NCI-H69 (cell line): ENCODE measurements at places on chromosomes 7 and 10.

GRCh38 chr7:140678816-140679130 is 6.0 kb downstream of the ADCK2 start:
- DNase-seq: no peak

GRCh38 chr7:99958564-99959227 is 17.1 kb downstream of the AZGP1 start:
- DNase-seq: peak; percentile 62

DNA sequence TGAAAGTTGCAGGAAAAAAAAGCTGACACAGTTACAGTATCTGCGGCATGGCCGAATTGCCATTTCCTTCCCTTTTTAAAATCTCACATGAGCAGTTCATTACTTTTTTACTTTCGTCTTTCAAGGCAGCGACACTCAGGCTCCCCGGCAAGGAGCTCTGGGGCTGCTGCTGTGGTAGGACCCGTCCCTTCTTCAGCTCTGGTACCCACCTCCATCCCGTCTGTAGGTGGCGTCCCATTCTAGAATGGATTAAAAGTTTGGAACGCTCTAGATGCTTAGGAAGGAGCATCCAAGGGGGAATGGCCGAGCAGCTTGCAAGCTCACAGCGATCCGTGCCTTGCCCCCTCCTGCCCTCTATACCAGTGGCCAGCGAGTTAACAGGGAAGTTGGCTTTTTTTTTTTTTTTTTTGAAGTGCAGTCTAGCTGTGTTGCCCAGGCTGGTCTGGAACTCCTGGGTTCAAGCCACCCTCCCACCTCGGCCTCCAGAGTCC is 22.8 kb upstream of the TTYH3 start:
- DNase-seq: no peak

GRCh38 chr10:112510384-112510783 is 63.4 kb downstream of the VTI1A start:
- no peak for DNase-seq

- peak; percentile 51 for DNase-seq
Measured at GRCh38 chr10:61135276-61135721, 191.3 kb upstream of the RHOBTB1 start.

GRCh38 chr10:77318739-77319138 is 318.9 kb downstream of the KCNMA1 start:
- DNase-seq: no peak

DNA sequence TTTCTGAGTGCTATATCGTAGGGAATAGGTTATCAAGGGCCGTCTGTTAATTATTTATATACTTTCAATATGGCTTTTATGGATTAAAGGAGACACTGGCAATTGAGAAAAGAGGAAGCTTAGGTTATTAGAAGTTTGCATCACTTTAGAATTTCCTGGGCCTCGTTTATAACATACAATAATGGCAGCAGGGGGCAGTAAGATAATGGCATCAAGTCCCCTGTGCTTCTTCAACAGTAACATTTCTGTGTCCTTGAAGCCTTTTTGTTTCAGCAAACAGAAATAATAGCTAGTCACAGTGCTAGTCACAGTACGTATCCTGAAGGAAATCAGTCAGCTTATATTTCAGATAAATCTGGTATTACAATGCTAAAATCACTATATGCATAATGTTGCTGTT is 41.9 kb downstream of the SPAM1 start:
- peak; percentile 56 for DNase-seq

DNA sequence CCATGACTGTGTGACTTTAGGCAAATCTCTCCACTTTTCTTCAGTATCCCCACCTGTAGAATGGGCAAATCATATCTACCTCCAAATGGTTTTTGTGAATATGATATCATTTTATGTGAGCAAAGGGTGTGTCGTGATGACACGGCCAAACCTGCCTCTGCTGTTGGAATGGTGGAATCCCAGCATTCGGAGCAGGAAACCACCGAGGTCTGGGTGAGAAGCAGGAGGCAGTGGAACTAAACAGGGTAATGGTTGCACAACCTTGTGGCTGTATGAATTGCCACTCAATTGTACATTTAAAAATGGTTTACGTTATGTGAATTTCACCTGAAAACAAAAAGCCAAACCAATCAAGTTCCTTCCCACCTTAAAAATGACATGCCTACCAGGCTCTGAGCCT is 131.4 kb upstream of the ZMIZ1 start:
- DNase-seq: no peak

DNA sequence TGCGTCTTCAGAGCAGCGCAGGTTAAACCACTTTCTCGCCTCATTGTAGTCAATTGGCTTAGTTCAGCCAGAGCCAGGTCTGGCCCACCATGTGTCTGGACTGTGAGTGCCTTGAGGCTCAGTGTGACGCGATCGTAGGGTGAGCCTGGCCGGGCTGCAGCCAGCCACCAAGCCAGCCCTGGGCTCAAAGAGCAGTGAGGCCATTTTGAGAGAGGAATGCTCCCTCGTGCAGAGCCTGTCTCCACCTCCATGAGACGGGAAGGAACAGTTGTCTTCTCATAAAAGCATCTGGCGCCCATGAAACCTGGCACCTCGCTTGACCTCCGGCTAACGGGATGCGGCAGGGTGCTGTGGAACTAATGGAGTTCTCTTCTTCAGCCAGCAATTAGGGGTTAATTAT is 34.5 kb downstream of the LHPP start:
- no peak for DNase-seq

DNA sequence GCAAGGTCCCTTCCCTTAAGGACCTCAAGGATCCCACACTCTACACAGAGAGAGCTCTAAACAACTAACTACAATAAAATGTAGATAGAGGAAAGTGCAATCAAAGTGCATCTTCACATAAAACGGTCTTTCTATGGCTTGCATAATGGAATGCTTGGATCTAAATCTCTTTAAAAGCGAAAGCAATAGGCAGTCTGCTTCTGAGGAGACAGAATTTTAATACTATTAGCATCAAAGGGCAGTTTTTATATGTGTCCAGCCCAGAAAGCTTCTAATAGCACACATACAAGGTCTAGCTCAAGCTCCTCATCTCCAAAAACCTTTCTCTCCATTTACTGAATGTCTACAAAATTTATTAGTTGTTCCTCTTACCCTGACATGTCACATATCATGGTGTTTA is 101.5 kb upstream of the C1GALT1 start:
- no peak for DNase-seq

DNA sequence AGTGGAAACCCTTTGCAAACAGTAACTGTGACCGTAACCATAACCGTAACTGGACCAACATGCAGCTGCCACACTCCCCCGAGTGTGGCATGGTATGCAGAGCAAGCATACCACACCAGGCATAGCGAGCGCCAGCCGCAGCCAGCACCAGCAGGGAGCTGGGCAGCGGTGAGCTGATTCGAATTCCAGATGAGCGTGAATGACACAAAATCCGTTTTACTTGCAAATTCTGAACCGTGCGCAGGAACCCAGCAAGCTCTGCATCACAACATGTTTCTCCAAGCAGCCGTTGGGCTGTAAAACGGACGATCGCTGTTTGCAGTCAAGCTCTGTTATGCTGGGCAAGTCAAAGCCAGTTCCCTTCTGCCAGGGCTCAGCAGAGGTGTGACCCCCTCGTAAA is 111.1 kb downstream of the OAT start:
- DNase-seq: no peak

GRCh38 chr7:134081695-134082094 is 45.4 kb upstream of the LRGUK start:
- no peak for DNase-seq

DNA sequence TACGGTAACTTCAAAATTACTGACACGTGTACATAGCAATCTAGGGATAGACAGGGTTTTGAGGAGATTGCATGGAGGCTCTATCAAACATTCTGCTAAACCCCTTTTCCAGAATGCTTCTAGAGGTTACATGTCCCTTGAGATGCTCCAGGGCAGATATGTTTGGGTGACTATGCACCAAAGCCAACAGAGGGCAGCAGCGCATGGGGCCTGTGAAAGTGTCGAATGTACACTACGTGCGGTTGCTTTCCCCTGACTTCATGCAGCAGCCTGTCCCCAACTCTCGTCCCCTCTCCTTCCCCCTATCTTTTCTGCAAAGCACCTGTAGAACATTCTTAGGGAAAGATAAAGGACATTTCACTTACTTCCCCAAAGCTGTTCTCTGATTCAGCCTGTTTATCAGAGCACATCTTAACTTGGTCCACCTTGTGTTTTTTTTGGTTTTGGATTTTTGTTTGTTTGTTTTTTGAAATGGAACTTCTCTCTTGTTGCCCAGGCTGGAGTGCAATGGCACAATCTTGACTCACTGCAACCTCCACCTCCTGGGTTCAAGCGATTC is 90.2 kb downstream of the UBE3C start:
- DNase-seq: peak; percentile 39

GRCh38 chr7:127820732-127821085 is 168.7 kb downstream of the SND1 start:
- peak; percentile 52 for DNase-seq

- DNase-seq: peak; percentile 43
Measured at GRCh38 chr7:108244110-108244509, 113.9 kb upstream of the LAMB4 start.

DNA sequence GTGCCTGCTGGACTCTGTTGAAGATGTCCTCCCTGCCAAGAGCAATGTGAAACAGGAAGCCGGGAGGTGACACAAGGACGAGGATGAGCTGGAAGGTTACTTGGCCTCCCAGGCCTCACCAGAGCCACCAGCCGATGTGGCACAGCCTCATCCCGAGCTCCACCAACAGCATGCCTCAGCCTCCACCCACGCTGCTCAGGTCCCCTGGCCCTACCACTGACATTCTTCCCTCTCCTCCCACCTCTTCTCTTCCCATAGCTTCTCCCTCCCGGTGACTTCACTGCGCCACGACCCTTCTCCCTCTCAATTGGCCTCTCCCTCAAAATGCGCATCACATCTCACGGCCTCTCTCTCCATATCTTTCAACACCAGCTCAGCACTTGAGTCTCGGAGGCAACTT is 249.9 kb downstream of the SKAP2 start:
- DNase-seq: no peak
